ENCODE measurements at places on chromosomes 13 and 19. TPM values are rescaled to one million over a fixed set of nuclear protein-coding genes. Genes with fewer than 3 reads are reported as not detected.

Gene FAAP24
- 1.7 TPM for total RNA-seq

Gene ZNF844
- total RNA-seq: 20.6 TPM

Gene SWSAP1
- 0.64 TPM for total RNA-seq

Gene KATNAL1
- 57.0 TPM for total RNA-seq

Gene CYP2B6
- total RNA-seq: not detected

Gene ZNF443
- 15.1 TPM for total RNA-seq

Gene ZNF491
- total RNA-seq: 20.2 TPM

Measured in cerebellum (tissue), 4 donors.